H9 (cell line): ENCODE measurements at places on chromosomes 2 and 18.

DNA sequence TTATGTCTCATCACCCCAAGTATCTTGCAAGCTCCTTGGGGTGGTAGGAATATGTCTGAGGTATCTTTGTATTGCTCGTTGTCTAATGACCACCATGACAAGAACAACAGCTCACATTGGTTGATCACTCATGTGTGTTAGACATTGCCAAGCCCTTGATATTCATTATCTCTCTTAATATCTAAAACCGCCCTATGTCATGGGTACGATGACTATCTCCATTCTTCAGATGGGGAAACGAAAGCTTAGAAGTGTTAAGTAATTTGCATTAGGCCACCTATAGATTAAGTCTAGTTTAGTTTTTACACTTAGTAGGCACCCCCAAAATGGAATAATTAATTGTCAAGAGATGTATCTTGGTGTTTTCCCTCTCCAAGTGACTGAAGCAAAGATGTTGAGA is 57.0 kb downstream of the ICOS start:
- no peak for DNase-seq

DNA sequence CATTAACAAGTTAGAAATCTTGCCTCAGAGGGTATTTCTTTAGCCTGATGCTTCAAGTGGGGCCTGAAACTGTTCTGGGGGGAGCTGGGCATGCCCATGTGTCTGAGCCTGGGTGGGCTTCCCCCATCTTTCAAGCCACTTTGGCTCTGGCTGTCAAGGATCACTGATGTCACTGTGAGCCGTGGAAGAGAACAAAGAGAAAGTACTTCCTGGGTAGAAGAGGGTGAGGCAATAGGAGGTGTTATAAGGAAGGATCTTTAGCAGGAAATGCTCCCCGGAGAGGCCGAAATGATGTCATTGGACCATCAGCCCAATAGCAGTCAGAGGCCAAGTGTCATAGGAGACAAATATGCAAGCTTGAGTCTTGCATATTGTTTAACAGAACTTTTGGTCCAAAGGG is 228.4 kb upstream of the MEX3C start:
- no peak for DNase-seq

- DNase-seq: no peak
Measured at GRCh38 chr2:215749092-215749957, 264.0 kb downstream of the MREG start.

GRCh38 chr2:109615637-109616144 is 1.5 kb downstream of the SOWAHC start:
- peak; percentile 53 for DNase-seq

DNA sequence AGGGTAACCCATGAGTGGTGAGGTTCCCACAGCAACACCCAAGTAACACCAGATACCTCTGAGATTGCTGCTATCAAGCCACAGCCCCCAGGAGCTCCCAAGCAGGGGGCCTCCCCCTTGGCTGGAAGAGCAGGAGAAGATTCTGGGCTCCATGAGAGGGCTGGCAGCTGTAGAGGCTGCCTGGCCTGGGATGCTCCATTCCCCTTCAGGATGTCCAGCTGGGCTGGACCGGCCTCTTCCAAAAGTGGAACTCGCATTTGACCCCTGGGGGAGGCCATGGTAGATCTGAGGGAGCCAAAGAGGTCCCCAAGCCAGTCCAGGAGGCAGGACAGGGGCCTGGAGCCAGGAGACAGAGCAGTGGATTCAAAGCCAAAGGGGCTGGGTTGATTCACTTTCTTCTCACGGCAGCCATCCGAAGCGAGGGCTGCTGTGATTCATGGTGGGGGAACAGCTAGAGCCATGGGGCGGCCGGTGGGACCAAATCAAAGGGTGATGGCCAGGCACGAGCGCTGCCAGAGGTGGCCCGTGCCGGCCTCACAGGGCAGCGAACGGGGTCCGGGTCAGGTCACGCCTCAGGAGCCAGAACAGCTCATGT is 95.3 kb upstream of the ID2 start:
- no peak for DNase-seq

GRCh38 chr18:35515460-35516130 is 17.8 kb upstream of the INO80C start:
- DNase-seq: no peak

DNA sequence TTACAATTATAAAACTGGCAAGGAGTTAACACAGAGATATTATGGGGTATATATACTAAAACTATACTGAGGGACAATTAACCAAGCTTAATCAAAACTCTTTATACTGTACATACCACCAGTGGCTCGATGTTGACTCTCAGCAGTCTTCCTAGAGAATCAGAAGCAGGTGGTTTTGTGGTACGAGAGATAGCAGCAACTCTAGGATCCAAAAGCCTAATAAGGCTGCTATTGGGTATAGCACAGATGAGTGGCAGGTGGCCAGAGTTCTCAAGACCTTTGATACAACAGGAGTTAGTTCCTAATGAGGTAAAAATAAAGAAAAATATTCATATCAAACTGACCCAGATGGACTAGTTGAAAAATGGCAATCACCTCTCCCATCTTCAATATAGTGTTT is 45.5 kb upstream of the COL5A2 start:
- DNase-seq: no peak

DNA sequence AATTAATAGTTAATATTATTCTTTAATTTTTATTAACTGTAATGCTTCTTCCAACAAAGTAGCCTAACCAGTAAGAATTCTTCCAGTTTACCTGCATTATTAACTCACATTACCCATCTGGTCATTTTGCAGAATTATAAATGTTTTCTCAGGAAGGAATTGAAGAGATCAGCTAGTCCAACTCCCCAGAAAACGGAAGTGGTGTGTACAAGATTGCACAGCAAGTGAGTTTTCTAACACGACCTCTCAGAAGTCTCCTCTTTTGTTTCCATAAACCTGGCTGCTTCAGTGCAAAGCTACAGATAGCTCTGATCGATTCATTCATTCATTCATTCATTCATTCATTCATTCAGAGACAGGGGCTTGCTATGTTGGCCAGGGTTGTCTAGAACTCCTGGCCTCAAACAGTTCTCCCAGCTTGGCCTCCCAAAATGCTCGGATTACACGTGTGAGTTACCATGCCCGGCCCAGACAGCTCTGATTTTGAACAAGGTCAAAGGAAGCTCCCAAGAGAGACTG is 128.8 kb upstream of the REV1 start:
- no peak for DNase-seq

DNA sequence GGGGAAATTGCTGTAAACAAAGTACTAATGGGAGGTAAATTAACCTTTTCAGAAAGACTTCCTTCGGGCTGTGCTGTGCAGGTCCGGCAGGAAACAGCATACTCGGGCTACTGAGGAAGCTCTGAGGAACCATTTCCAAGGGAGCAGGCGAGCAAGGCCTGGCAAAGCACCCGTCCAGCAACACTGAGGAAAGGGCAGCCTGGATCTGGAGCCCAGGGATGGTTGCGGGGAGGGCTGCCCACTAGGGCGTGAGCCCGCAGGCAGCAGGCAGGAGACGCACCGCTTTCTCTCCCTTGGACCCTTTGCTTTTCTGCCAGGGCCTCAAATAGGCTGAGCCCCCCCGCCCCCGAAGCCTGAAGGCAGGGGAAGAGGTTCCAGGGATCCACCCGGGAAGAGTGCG is 89.5 kb downstream of the SOX11 start:
- no peak for DNase-seq

GRCh38 chr18:59056706-59057492 is 82.8 kb upstream of the SEC11C start:
- DNase-seq: peak; percentile 83

DNA sequence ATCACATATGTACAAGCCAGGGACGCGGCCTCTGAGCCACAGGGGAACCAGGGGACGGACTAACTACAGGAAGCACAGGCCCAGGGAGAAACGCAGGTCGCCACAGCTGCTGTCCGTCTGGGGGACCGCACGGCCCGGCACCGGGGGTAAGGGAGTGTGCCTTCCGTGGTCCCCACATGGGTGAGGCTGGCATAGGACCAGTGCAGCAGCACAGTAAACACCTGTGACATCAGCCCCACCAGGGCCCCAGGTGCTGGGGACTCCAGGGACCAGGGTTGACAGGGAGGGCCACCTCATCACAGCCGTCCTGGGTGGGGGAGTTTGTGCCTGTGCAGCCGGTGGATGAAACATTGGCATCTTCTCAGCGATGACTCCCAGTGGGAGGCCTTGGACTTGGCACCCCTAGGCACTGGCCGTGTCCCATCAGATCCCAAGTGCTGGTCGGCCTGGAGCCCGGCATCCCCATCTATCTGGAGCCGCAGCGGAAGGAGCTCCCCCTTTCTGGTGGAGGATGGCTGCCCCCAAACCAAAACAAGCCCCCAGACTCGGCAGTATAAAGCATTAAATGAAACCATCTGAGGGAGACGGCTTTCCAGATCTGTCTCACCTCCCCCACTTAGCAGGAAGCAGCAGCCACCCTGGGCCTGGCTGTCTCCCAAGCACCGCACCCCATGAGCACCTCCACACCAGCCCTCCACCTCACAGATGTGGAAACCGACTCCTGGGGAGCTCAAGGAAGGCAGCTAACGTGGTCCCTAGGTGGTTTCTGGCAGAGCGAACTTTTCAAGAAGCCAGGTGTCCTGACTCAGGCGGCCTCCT is 22.5 kb downstream of the AQP12A start:
- no peak for DNase-seq

DNA sequence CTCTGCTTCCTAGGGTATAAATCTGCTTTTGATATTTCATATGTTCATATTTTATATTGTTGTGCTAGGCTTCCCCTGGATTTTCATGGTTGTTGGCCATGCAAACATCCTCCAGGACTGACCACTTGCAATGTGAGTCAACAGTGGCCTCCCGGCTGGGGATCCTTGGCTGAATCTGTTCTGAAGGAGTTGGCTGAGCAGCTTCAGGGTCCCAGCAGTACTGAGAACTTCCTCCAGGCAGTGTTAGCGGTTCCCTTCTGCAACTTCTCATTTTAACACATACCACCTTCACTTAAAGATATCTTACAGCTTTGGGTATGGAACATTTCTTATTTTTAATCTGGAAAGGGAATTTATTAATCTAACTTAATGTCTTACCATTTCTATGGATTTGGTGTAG is 122.1 kb downstream of the DTNB start:
- no peak for DNase-seq

DNA sequence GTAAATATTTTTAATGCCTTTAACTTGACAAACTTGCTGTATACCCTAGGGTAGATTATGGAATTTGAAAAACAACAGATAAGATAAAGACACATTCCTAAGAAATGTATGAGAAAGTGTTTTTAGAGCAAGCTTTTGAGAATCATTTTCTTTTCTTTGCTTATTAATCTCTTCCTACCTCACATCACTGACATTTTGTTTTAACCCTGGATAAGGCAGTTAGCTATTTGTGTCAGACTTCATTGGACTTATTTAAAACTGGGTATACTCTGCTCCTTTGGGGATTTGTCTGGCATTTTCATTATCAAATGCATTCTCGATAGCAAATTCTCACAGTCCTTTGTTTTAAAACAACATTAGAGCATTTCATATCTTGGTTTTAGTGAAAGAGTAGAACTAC is 17.2 kb downstream of the EML4 start:
- no peak for DNase-seq

DNA sequence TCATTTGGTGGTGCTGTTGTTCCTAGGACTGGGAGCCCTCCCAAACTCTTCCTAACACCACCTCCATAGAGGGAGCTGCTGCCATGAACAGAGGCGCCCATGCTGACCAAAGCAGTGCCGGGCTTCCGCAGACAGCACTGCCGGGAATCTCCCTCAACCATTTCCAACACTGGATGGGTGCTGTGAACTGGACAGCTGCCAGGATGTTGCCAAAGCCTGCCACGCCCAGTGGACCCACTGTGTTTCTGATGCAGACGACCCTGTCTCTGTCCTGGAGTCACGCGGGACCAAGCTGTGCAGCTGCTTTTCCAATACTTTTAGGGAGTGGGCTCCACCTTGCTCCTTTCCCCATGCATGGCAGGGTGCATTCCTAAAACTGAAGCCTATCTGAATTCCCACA is 16.9 kb upstream of the GNAL start:
- peak; percentile 18 for DNase-seq

GRCh38 chr18:75109819-75110218 is 99.1 kb downstream of the PTGR3 start:
- DNase-seq: no peak

- DNase-seq: no peak
Measured at GRCh38 chr2:109435066-109435690, 178.6 kb downstream of the SEPTIN10 start.

- DNase-seq: no peak
Measured at GRCh38 chr18:14098428-14098827, 33.8 kb downstream of the ZNF519 start.

DNA sequence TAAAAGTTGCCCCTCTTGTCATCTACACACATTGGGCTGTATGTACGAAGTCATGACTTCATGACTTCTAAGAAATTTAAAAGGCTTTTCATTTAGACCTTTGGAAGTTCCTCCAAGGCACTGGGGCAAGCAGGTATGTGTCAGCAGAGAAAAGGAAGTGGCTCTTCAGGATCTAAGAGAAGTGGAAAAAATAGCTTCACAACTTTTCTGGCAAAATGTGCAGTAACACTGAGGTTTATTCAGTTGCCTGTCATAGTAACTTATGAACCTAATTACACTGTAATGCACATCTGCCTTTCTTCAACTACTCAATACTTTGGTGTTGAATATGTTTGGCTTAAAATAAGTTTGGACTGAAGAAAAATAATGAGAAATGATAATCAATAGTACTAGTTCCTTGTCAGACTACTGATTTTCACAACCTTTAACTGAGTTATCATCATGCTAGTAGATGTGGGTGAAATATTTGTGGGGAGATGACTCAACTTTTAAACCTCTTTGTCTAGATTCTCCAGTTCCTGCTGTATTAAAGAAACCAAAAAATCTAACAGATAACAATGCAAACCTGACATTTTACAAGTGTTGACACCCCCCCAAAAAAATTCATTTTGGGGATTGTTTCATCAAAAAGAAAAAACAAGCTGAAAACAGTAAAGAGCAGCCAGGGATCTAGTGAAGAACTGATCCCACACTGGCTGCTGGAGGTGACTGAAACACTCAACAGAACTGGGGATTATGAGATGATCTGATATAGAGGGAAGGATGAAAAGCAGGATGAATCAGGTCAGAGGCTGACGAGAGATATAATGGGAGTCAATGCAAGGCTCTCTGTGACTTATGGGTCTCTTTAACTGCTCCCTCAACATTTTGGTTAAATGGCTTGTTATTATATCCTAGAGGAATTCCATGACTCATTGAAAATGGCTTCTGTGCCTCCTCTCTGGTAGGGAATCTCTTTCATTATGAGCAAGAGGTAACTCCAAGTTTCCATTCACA is 84.6 kb downstream of the COLEC12 start:
- no peak for DNase-seq

DNA sequence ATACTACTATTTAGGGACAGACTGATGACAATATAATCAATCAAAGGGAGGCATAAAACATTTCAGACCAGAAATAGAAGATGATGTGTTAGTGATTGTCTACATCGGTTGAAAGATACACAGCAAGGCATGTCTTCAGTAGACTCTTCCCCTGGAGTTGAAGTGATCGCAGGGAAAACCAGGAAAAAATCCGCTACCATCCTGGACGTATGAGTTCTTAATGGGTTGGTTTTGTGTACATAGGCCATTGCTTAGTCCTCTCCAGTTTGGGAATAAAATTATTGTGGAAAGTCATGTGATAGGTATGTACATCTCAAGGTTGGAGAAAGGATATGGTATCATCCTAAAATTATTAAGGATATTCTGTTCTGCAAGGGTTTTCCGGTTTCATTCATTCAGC is 4.3 kb downstream of the APCDD1 start:
- DNase-seq: no peak
